Kidney glomerular epithelial cell (primary cell): ENCODE measurements at places on chromosomes 12 and 14.
A peak's percentile ranks its signal among the peaks of the same experiment; 100 is the strongest.

DNA sequence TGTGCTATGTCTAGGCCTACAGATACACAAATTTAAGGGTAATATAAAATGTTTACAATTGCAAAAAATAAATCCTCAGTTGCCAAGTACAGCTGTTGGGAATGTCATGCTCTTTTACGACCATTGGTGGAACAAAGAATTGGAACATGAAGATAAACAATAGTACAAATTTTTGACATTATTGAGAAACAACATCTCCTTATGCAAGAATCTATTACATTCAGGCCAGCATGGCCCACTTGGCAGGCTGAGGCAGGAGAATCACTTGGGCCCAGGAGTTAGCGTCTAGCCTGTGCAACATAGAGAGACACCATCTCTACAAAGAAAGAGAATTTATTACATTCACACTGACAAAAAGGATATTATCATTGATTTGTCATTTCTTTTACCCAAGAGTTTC is 135.9 kb upstream of the NTF3 start:
- DNase-seq, result no peak

- DNase-seq, result peak; percentile 64
These were observed 19.3 kb downstream of the BRF1 start for GRCh38 chr14:105281371-105282097.

- no peak for DNase-seq
These were observed 38.2 kb downstream of the SLC6A12 start for GRCh38 chr12:175759-176158.

- no peak for DNase-seq
These were observed 49.2 kb downstream of the GPR135 start for GRCh38 chr14:59415836-59416602.

- DNase-seq, result no peak
These were observed 233.7 kb upstream of the RTL1 start for GRCh38 chr14:101137234-101137633.

DNA sequence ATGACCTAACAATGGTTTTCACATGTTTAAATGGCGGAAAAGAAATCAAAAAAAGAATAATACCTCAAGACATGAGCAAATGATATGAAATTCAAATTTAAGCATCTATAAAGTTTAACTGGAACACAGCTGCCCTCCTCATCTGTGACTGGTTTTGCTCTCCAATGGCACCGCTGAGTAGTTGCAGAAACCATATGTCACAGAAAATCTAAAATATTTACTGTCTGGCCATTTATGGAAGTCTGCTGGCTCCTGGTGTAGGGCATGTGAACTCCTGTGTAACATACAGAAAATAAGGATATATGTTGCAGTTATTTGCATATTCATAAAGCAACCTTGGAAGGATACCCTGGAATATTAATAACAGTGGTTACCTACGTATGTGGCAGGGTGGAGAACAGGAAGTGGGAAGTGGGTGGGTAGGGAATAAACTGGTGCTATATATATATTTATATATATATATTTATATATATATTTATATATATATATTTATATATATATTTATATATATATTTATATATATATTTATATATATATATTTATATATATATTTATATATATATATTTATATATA is 48.4 kb downstream of the LTBP2 start:
- DNase-seq, result no peak

GRCh38 chr12:116099652-116100432 is 177.7 kb downstream of the MED13L start:
- no peak for DNase-seq

DNA sequence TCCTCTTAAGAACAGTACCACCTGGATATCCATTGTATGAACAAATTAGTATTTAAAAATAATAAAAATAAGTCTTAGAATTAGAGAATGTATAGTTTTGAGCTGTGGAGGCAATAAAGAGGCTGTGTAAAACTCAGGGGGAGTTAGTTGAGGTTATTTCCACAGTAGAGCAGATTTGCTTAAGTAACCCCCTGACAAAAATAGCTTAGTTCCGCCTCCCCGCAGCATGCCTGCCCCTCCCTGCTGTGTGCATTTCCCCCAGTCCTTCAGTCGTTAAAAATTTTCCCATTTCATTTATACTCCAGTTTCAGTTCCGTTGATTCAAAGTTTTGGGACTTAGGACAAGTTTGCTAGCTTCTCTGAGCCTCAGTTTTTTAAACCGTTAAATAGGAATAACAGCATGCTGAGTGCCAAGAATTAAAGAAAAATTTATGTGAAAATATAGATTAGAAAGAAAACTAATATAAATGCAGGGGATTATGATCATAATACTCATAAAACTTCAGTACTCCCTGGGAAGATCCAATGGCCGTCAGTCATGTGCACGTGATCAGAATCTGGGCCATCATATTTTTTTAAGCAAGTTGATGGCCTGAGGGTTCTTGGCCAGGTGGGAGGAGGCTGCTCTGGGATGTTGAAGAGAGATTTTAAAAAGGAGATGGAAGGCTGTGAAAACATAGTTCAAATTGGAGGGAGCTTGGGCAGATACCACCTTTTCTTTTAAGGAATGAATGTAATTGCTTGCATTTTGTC is 14.5 kb upstream of the SLC38A2 start:
- no peak for DNase-seq

GRCh38 chr12:104502217-104502616 is 45.5 kb downstream of the CHST11 start:
- DNase-seq, result no peak

- DNase-seq, result no peak
These were observed 21.5 kb downstream of the GNPNAT1 start for GRCh38 chr14:52769887-52770286.

- DNase-seq, result no peak
These were observed 131.9 kb downstream of the GPR135 start for GRCh38 chr14:59333235-59333634.

DNA sequence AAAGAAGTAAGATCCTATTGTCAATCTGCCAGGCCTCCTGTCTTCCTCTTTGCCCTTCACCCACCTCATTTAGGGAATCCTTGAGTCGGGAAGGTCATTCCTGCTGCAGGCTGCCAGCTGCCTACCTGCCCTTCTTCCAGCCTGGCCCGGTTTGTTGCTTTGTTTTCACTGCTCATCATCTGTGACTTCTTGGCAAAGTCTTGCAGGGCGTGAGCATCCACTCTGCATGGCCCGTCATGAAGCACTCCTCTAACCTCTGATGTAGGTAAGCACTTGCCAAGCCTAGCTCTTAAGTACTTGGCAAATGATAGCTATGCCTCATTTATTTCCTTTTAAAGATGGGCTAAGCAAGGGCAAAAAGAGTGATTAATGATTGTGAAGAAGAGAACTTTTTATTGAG is 192.8 kb downstream of the NRXN3 start:
- DNase-seq, result no peak

DNA sequence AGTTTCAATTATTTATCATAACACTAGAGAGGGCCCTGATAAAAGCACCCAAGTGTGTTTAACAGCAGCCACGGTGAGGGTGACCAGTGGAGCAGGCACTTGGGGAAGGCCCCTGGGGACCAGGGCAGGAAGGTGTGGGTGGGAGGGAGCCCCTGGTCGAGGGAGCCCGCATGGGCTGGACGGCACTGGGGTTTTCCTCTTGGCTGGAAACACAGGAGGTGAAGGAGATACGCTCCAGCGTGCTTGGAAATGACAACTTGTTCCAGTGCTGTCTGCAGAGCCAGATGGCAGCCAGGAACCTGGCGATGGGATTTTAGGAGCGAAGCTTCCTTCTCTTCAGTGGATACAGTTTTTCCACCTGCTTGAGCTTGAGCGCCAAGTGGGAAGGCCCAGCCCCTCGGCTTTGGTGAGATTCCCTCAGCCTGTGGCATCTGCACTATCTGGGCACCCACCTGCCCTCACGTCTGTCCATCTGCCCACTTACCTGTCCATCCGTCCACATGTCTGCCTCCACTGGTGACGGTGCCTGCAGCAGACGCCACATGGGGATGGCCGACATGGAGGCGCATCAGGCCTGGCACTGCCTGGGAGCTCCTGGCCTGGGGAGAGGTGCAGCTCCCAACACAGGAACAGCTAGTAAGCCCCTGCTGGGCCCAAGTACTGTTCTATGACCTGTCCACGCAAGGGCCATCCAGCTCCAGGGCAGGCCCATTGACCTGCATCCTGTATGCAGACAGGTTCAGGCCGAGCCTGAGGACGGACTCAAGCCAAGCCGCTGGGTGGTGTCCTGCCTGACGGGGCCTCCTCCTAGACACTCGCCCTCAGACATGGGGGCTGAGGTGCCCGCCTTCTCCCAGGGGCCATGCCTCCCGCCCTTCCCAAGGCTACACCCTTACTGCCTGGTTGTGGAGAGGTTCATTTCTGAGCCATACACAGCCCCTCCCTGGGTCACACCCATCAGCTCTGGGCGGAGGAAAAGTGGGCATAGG is 192.2 kb upstream of the C14orf180 start:
- no peak for DNase-seq

- no peak for DNase-seq
These were observed 247.2 kb downstream of the ALX1 start for GRCh38 chr12:85527192-85527591.

- DNase-seq, result no peak
These were observed 16.0 kb downstream of the NKX2-1 start for GRCh38 chr14:36503771-36504741.

DNA sequence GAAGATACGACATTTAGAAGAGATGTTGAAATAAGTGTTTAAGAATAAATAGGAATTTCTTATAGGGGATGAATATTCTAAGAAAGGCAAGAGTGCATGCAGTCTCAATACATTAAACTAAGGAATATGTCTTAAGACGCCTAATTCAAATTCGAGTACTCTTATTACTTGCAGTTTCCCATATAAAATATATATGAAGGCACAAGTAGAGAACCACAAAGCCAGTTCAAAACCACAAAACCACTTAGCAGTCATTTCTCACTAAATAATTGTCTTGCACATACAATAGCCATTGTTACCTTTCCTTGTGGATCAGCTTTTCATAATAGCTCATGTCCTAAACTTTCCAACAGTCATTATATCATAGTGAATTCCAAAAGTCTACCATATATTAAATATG is 91.0 kb upstream of the MON2 start:
- no peak for DNase-seq

GRCh38 chr12:29041621-29042020 is 107.5 kb upstream of the FAR2 start:
- peak; percentile 91 for DNase-seq

GRCh38 chr12:131965073-131965472 is 15.3 kb downstream of the EP400 start:
- DNase-seq, result no peak

- DNase-seq, result no peak
These were observed 3.3 kb downstream of the ZCRB1 start for GRCh38 chr12:42322567-42322966.

- DNase-seq, result no peak
These were observed 1.1 kb upstream of the YY1 start for GRCh38 chr14:100237735-100238418.

- DNase-seq, result no peak
These were observed 2.7 kb downstream of the KHNYN start for GRCh38 chr14:24432259-24433131.

DNA sequence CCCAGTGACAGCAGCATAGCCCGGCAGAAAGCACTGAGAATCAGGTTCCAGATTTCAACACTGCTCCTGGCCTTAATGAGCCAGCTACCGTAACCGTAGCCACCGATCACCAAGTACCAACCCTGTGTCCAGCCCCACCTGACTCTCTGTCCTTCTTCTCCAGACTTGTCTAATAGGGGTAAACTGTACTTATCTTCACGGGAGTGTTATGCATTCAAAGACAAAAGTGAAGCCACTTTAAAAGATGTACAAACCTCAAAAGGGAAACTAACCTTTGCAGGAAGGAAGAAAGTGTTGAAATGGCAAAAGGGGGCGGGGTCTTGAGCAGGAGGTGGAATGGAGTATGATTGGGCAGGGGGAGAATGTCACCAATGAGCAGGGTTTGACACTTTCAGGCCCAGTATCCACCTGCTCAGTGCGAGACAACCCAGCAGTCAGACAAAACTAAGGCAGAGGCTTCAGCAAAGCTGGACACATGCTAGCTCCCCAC is 226.1 kb downstream of the CHST11 start:
- DNase-seq, result no peak

DNA sequence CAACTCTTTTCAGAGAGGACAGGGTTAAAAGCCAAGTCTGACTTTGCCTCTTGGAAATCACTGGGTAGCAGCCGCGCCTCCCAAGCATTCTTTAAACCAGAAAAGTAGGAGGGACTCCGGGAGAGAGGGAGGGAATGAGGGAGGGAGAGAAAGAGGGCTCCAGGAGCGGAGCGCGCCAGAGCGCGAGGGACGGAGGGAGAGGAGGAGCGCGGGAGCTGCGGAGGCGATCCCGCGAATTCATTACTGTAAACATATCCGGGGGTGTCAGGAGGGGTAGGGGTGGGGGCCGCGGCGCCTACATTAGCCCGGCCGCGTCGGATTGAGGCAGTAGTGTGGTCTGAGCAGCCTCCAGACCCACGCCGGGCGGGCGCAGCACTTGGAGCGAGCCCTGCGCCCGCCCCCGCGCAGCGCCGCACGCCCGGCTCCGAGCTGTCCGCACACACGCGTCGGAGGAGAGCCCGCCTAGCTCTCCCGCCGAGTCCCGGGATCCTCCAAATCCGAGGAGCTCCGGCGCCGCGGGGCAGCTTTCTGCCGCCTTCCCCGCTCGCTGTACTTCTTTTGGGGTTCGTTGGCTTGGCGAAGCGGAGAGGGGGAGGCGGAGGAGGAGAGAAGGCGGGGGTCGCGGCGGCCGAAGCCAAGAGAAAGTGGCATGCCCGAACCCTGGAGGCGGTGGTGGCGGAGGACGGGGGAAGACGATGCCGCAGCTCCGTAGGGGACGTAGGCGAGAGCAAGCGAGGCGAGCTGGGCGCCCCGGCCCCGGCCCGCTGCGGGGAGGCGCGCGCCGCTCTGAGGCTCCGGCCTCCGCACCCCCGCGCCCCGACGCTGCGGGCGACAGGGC is 3.3 kb downstream of the FLRT2 start:
- DNase-seq, result peak; percentile 60

DNA sequence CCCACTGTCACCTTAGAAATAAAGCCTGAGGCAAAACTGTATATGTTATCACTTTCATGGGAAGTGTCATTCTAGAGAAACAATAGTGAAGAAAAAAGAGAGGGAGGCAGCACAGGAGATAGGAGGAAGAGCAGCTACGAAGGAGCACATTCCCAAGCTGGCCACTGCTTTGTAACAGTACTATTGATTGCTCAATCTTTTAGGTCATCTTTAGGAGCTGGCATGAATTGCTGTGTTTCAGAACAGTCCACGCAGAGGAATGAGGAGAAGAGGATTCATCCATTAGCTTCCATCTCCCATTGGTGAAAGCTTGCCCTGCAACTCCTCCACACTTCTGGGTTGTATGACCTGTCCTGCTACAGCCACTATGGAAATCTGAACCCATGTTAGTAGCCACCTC is 372.5 kb upstream of the DDHD1 start:
- DNase-seq, result no peak

DNA sequence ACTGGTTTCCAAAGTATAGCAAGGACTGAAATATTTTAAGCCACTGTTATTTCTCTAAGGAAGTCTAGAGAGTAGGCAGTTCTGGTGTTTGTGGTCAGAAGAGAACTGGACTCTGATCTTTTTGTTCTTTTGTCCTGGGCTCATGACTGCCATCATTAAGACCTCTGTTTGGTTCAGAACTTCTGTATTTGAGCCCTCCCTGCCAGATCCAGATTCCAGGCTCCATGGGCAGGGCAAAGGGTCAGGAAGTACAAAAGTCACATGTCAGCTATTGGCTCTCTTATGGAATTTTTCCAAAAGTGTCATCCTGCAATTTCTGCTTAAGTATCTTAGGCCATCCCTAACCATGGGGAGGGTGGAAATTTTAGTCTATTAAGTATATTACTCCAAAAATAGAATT is 6.8 kb downstream of the PIWIL1 start:
- no peak for DNase-seq
